ENCODE measurements at places on chromosomes 2 and 18.
A peak's percentile ranks its signal among the peaks of the same experiment; 100 is the strongest.

GRCh38 chr2:240133401-240133800, 2.7 kb downstream of the COPS9 start:
- DNase-seq: no peak

DNA sequence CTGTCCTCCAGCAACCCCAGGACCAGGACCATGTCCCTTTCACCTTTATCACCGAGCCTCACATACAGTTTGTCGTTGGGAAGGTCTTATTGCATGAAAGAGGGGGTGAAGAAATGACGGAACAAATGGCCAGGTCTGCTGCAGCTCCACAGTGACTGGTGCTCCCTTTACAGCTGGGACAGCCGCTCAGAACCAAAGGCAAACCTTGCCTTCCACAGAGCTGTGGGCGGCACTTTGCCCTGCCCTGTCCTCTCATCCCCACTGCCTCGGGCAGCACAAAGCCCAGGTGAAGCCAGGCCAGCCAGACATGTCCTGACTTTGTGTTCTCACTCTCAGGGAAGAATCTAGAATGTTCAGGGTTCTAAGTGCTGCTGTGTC, 961 bp downstream of the GPR55 start:
- no peak for DNase-seq

DNA sequence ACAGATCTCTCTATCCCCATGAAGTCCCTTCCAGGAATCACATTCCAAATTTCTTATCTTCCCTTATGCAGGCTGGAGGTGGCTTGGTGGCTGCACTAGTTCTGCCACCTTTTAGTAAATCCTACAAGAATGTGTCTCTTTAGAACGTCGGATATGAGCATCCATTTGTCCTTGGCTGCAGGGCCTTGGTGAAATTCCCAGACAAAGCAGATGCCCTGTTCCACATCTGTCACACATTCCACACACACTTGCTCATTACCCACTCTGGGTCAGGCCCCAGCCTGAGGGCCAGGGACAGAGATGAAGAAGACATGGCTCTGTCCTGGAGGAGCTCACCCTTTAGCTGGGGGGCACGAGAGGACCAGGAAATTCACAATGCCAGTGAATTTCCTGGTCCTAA, 31.2 kb upstream of the GPR17 start:
- DNase-seq: no peak

DNA sequence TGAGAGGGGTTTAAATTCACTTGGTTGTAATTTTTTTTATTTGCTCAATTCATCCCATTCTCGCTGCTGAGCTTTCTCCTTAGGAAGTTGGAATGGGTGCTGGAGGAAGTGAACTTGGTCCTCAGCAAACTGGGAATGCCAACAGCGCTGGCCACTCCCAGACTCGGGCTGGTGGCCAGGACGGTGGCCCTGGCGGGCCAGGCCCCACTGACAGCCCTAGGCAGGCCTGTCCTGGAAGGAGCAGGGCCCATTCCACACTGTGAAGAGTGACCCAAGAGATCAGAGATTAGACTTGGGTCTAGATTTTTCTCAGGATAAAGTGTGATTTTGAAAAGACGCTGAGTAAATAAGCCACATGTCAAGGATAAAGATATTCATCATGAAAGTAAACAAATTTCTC, 132.7 kb downstream of the HDAC4 start:
- no peak for DNase-seq

DNA sequence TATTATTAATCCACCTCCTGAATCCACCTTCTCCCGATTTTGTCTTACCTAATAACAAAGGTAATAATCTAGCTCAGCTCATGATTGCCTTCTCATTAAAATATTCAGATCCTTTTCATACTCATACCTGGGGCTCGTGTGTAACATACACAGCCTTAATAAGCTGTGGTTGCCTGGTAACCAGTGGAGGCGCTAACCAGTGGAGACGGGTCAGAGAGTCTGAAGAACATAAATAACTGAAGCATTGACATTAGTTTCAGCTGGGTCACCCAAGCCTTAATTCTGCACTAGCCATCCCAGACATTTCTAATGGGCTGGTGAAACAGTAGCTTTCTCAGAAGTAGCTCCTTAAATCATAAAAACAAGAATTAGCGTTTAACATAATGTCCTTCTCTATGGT, 14.8 kb upstream of the DTNA start:
- DNase-seq: no peak

GRCh38 chr2:162888652-162889051, 50.1 kb upstream of the KCNH7 start:
- DNase-seq: no peak

GRCh38 chr2:170716851-170717598, 1.9 kb downstream of the SP5 start:
- DNase-seq: peak; percentile 80

DNA sequence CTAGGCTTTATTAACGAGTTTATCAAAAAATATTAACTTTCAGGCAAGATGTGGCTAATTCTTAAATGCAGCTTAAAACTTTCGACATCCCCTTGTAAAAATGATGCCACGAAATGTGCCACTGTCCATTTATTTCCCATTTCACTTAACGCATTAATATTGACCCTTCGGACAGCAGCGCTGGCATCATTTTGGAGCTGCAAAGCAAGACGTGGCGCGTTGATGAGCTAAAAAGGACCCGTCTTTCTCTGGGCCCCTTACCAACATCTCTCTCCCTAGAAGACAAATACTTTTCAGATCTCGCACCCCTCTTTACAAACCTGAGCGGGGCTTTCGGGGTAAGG, 367.9 kb downstream of the MTX2 start:
- no peak for DNase-seq

- no peak for DNase-seq
Observed at GRCh38 chr2:240433973-240434727, 1.3 kb upstream of the GPC1 start.

DNA sequence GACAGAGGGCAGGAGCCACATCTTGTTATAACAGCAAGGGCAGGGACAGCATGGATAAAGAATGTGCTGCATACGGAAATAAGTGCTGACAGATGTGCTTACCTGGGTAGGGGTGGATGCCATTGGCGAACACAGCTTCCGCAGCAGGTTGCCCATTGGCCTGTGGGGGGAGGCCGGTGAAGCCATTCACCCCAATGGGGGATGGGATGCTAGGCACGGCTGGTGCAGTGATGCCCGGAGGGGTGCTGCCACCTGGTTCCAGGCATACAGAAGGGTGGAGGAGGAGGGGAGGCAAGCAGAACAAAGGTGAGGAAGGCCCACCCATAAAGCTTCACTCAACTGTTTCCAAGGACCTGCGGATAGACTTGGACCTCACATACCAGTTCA, 294.9 kb downstream of the CELF4 start:
- DNase-seq: no peak

GRCh38 chr18:65206551-65207260, 544.1 kb upstream of the CDH7 start:
- peak; percentile 32 for DNase-seq

DNA sequence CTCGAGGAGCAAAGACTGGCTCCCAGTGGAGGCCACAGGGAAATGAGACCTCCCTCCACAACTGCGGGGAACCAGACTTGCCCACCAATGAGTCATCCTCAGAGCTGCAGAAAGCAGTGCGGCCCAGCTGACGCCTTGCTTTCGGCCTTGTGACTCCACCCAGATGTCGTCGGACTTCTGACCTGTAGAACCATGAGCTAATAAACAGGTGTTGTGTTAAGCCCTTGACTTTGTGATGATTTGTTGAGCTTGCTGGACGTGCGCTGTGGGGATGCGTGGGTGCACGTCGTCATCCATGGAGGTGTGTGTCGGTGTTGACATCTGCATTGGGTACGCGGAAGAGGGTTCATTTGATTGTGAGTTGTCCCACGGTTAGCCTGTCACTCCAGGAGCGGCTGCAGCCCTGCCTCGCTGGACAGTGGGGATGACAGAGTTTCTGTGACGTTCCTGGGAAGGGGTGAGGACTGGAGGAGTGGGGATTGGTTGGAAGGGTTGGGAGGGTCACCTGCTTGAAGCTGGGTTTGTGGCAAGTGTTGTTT, 154.1 kb downstream of the SH3BP4 start:
- no peak for DNase-seq

- no peak for DNase-seq
Observed at GRCh38 chr18:57957210-57957609, 86.8 kb upstream of the NEDD4L start.

- no peak for DNase-seq
Observed at GRCh38 chr2:86818957-86819356, 28.2 kb upstream of the CD8A start.

DNA sequence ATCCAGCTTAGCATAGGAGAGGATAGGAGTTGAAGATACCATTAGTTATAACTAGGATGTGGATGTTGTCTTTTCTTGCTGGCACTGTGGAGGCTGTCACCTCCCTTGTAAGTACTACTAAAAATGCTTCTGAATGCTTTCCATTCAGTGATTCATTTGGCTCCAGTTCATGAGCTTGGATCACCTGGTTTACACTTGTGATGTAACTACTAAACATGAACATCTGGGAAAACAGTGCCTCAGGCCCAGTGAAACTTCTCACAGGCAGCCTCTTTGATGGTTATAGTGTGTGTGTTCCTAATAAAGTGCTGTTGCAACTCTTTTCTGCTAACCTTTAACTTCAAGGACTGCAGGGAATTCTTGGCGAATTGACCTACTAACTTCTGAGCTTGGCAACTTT, 13.0 kb upstream of the SLC9A2 start:
- no peak for DNase-seq

DNA sequence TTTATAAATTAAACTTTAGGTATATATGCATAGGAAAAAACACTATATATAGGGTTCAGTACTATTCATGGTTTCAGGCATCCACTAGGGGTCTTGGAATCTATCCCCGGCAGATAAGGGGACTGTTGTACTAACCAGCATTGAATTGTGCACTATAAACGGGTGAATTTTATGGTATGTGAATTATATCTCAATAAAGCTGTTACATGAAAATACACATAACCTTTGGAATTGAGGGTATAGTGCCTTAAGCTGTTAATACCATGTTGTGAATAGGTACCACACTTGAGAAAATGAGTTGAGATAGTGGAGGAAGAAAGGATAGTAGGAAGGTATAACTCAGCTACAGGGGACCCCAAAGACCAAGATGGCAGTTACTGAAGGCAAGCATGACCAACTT, 167.3 kb downstream of the HAUS1 start:
- DNase-seq: no peak

DNA sequence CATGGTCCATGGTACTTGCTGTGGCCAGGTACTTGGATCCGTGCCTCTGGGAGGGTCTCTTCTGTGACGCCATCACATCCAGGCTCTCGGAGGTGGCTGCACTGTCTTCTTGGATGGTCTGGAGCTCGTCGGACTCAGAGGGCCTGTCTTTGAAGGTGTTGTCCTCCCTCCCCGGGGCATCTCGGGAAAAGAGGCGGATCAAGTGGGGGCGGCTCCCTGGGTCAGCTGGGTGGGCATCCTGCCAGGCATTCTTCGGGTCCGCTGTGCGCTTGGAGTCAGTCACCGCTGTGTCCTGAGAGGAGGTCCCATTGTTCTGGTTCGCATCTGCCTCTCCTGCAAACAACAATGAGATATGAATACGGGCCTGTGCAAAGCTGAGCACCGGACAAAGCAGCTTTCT, 115.6 kb downstream of the MBP start:
- DNase-seq: no peak

GRCh38 chr2:6806604-6807003, 59.1 kb downstream of the CMPK2 start:
- no peak for DNase-seq

DNA sequence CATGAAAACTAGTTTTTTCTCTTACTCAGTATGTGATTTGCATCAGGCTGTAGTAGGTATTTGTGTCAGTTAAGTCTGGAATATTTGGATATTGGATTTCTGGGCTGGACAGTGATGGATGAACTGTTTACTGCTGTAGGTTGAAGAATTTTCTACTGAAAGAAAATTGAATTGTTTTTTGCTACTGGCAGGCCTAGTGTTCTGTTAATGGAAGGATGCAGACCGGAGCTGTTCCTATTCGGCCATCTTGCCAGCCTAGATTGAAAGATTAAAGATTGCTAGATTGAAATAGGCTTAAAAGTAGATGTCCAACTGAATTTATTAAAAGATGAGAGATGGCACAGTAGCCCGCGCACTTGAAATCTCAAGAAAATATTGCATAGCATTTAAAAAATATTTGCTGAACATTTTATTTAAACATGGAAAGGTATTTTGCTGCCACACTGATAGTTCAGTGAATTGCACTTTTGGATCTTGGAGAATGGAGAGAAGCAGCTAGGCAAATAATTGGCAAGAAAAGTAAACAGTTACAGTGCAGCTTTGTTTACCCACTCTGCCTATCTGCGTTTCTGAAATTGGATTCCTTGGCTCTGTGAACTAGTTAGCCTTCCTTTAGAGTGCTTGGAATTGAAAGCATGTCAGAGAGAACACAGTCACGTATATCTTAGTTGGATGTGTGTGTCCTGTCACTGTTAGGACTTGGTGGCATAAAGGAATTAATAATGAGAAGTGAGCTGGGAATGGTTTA, 54.1 kb downstream of the EPB41L5 start:
- DNase-seq: no peak

DNA sequence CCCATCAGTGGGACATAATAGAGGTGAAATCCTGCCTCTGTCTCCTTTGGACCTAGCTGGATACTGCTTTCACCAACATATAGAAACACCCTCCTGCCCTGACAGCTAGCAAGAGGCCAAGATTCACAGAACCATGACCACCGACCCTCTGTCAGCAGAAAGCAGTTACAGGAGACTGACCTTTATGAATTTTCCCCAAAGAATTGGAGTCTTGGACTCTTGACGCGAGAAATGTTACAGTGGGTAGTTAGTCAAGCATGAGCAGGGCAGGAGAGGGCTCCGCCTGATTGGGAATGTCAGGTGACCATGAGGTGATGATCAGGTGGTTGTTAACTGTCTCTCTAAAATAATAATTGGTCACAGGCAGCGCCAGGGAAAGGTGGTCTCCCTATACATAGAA, 1002.3 kb downstream of the TDRD15 start:
- no peak for DNase-seq

DNA sequence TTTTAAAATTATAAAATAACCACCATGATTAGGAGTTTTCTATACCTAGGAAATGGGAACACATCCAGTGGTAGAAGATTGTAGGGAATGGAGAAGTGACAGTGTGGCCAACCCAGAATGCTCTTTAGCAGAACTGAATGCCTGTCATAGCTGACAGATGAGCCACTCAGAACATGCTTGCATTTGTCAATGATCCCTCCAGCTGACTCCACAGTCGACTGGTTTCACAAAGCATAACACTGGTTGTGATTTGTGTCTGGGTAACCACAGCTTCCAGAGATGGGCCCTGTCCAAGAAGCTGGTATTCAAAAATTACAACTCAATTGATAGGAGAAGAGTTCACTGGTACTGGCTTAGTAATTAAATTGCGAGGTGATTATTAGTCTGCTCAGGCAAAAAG, 9.0 kb upstream of the CTIF start:
- no peak for DNase-seq
